Activated naive CD4-positive, alpha-beta T cell treated with Interleukin-2 at 50 U/mL for 16 hours (primary cell): ENCODE measurements at places on chromosomes 13 and 19.
A peak's percentile ranks its signal among the peaks of the same experiment; 100 is the strongest.

DNA sequence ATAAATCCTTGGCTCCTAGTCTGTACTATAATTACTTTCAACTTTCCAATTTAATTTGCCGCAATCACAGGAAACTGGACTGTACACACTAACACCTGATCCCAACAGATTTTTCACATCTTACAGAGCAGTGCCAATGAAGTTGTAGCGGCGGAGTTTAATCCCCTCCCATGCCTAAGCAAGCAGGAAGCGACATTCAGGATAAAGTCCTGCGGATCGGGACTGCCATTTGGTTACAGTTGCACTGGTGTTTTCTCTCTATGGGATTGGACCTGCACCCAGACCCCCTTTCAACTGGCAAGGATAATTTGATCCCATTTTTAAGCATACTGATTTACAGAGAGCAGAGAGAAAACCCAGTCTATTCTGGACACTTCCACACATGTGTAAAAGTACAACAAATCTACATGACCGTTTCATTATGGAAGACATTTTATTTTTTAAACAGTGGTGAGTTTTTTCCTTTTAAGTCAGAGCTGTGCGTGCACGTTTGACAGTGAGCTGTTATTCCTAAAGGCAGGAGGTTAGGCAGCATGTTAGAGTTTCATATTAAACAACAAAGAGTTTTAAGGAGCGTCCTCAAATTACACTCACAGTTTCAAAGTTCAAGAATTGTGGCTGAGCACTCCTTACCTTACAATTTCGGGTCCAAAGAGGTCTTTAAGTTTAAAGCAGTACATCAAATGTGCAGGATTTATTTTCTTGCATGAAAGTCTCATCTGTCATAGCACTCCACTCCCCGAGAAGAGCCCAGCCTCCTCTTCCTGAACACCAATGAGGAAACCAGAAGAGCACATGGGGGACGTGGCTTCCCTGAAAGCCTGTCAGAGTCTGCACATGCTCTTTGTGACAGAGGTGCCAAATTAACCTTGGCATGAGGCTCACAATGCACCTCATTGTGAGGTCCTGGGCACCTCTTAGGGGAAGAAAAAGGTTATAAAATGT lies 141.6 kb upstream of the RFC3 start:
- no peak for DNase-seq

DNA sequence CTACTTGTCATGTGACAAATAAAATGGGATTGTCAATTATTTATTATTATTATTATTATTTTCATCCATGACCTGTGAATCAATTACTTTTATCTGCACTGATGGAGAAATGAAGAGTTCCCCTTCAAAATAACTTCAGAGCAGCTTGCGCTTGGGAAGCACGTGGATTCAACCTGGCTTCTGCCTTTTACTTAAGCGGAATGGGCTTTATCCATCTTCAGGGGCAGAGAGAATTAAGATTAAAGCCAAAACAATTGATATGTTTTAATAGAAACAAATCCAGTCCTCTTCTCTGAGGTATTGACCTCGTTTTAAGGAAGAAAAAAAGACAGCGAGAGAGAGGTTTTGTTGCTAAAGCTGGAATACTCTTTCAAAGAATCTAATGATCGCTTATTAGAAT lies 876 bp downstream of the SACS start:
- no peak for DNase-seq

- no peak for DNase-seq
Observed at GRCh38 chr13:100798739-100799361, 124.3 kb upstream of the TMTC4 start.

DNA sequence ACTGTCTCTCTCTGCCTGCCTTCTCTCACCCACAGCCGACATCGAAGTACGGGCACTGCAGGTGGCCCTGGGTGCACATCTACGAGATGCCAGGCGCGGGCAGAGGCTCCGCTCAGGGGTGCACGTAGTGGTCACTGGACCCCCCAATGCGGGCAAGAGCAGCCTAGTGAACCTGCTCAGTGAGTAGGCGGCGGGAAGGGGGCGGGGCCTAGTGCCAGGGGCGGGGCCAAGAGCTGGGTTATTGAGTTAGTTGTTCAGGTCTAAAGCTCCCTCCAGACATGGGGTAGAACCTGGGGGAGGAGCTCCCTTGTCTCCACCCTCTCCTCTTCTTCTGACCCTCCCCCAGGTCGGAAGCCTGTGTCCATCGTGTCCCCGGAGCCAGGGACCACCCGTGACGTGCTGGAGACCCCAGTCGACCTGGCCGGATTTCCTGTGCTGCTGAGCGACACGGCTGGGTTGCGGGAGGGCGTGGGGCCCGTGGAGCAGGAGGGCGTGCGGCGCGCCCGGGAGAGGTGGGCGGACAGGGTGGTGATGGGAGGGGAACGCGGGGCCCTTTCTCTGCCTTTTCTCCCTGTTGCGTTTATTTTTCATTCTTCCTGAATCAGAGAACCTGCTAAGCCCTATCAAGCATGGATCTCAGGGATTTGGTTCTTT lies 1.9 kb downstream of the GTPBP3 start:
- peak; percentile 36 for DNase-seq

DNA sequence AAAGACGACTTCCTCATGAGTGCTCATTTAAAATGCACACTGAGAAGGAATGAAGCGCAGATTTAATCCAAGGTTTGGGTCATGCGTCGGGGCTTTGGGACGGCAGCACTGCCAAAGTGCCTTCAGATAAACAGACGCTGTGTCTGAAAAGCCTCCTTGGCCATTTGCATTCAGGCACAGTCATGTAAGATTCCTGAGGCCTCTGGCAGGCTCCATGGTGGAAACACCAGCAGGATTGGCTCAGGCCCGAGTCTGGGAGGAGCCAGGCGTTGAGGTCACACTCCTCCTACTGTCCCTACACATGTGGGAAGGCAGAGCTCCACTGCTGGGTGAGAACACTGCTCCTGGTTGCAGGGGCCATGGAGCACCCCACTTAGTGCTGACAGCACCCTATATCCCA lies 113.3 kb upstream of the KL start:
- no peak for DNase-seq

- peak; percentile 10 for DNase-seq
Observed at GRCh38 chr19:16542910-16543472, 754 bp upstream of the CHERP start.
